ENCODE measurements at places on chromosomes 3 and 15.

DNA sequence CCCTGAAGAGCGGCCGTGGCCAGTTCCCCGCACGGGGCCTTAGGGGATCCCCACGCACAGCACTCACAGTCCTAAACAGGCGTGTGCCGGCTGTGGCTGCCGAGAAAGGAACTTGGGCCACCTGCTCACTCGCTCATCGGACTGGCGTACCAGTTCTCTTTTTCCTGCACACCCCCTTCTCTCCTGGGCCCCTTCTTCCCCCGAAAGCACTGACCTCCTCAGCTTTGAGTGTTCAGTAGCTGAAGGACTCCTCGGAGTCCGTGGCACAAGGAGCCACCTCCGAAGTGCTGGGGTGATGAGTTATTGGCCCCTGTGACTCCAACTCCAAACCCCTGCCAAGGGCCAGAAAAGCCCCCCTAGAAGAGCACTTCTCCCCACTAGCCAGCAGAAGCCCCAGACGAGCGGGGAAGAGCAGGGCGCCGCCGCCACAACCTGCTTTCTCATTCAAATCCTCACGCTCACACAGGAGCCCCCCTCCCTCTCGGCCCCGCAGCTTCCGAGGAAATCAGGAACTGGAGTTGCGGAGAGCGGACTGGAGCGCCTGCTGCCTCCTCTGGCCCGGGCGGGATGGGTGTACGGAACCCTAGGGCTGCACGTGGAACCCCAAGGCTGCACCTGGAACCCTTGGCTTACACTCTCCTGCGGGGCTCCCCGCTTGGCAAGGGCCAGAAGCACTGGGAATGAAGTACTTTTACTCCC is at the start of gene PLCH1:
PLCH1 (minus strand) TSS at position 446 of the 699 bp plus-strand sequence. CDS start 40,847 bp downstream, outside the sequence.
- DNase-seq: no peak

DNA sequence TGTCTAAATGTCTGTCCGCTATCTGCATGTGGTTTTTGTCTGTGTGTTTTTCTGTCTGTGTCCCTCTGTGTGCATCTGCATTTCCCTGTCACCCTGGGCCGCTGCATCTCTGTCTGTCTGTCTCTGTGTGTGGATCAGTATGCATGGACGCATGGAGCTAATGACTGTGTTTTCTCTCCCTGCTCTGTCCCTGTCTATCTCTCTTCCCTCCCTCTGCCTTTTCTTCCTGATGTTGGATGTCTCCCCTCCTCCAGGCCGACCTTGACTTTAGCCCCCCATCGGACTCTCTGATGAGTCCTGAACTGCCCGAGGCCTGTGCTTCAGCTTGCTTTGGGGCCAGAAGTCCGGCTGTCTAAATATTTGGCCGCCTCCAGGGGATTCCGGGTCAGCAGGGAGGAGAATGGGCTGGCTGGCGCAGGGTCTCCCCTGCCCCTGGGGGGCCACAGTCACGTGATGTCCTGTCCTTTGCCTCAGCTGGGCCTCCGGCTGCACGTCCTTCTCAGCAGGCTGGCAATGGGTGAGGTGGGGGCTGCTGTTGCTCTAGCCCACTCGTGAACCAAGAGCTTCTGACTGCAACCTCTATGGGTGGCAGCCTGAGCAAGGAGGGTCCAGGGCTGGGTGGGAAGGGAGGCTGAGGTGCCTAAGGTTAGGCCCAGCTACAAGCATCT is 3.7 kb downstream of the SLC38A3 start:
- no peak for DNase-seq

- no peak for DNase-seq
These were observed 343.0 kb downstream of the ZBTB20 start for GRCh38 chr3:114804099-114804498.

- no peak for DNase-seq
These were observed 208.8 kb downstream of the SV2B start for GRCh38 chr15:91308855-91309254.

DNA sequence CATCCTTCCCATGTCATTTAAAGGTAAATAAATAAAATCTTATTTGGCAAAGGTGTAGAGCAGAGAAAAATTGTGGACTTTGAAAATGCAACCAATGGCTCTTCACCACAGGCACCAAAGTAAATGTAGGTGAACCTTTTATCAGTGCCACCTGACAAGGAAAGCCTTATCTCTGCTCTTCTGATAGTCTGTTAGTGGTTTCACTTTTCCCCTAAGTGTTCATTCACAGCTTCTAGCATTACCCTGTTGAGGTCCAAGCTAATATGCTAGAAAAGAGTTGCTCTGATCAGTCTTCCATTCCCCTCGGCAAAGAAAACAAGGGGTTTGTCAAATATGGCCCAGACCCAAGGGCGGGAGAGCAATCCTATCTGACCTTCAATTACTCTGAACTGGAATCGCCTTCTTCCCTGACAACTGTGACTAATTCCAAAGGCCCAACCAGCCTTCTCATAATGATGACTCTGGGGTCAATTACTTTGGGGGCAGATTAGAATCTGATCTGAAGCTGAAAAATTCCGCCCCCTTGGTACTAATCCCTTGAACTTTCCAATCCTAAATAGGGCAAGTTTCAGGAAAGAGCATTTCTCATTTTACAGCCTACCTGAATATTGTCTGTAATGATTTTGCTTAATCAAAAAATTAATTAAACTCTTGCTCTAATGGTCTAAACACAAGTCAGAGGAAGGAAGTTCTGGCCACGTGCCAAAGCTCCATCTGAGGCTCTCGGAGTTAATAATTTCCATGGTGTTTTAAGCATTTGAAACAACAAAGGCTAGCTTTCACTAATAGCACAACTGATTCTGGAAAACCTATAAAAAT is 52.4 kb downstream of the SETMAR start:
- no peak for DNase-seq

- no peak for DNase-seq
These were observed 30.8 kb downstream of the MUC20 start for GRCh38 chr3:195751560-195751959.

DNA sequence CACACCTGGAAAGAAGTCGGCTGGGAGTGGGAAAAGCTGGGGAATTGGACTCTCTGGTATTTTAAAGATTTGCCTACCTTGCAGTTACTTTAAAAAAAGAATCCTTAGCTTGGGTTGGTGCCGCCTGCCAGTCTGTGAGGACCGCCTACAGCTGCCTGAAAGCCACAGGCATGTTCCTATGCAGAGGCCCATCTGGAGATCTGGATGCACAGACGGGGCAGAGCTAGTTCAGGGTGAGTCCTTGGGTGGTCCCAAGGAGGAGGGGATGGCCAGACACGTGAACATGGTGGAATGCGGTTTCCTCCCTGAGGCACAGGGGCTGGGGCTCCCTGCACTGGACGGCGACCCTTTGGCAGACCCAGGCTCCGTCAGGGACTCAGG is 113.2 kb upstream of the IQSEC1 start:
- DNase-seq: no peak

- no peak for DNase-seq
These were observed 891.9 kb upstream of the CADM2 start for GRCh38 chr3:84066915-84067314.

- DNase-seq: no peak
These were observed 112.3 kb downstream of the RORA start for GRCh38 chr15:61116825-61117224.

DNA sequence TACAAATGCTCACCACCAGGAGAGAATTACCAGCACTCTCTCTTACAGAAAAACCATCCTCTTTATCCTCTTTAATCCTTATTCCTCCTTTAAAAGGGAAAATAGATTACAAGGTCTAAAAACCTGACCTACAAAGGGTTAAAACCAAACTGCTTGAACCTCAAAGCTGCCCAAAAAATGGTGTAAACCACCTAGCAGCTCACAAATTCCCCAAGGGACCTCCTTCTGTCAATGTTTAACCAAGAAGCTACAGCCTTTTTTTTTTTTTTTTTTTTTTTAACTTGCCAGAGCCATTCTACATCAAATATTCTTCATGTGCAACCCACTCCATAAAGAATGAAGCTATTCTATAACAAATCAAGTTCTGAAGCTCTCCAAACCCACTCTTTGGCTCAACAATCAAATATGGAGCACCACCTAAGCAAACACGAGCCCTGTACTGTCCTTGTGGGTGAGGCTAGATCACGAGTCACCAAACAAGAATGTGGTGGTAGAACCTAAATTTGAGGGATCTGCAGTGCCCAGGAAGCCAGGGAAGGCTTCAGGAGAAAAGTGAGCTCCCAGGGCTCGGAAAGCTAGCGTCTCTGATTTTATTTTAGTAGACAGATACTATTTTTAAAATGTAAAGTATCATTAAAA is 20.1 kb downstream of the OSBPL10 start:
- DNase-seq: no peak

DNA sequence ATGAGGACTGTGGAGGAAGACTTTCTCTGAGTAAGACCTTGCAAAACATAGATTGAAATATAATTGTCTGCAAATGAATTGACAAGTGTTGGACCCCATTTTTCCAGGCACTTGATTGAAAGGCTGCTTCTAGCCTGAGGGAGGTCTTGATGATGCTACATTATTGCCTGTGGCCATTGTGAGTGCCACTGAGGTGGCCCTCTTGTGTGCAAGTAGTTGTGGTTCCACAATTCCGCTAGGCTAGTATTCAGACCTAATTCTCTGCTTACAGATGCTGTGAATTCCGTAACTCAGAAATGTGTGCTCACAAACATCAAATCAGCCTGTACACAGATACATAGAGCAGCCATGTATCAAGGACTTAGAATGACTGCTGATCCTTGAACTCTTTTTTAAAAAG is 34.7 kb downstream of the FNDC3B start:
- DNase-seq: no peak

DNA sequence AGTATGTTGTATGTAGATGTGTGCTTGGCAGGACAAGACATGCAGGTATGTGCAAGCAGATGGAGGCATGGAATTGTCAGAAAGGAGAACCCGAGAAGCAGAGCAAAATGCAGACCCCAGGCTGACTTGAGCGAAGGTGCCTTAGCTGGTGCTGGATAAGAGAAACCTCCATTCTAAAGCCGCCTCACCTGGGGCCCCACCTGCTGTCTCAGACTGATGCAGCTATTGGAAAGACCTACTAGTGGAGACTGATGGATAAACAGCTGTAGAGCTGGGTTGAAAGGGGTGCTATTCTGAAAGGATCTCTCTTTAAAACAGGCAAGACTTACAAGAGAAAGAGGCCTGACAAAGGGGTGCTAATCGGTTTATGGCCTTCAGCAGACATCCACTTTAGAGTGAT is 86.2 kb downstream of the EPHB1 start:
- no peak for DNase-seq

- DNase-seq: no peak
These were observed 66.4 kb upstream of the FRMD4B start for GRCh38 chr3:69452295-69452694.

DNA sequence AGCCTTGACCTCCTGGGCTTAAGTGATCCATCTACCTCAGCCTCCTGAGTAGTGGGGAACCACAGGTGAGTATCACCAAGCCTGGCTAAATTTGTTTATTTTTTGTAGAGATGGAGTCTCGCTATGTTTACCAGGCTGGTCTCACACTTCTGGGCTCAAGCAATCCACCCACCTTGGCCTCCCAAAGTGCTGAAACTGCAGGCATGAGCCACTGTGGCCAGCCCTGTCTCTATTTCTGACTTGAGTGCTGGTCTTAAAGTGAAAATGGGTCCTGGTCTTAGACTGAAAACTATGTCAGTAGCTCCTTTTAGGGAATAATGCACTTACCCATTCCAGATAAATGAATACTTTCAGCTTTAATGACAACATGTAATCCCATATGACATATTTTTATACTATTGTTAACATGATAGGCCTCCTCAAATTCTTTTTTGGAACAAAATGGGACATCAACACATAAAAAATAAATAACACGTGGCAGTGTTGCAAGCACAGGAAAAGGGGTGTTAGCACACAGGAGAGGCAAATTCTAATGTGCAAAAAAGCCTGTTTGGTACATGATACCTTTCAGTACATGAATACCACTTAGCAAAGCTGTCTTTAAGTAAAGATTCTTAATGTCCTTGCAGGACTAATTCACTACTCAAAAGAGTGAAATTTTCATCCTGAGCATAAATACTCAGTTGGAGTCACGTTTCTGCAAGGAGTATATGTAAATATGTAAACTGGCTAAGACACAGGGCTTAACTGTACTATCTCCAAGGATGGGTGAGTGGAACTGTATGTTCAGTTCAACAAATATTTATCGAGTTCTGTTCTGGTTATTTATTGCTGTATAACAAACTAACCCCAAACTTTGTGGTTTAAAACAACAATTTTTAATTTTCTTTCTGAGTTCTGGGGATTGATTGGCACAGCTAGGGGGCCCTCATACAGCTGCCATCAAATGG is 194.7 kb downstream of the NR1D2 start:
- no peak for DNase-seq

DNA sequence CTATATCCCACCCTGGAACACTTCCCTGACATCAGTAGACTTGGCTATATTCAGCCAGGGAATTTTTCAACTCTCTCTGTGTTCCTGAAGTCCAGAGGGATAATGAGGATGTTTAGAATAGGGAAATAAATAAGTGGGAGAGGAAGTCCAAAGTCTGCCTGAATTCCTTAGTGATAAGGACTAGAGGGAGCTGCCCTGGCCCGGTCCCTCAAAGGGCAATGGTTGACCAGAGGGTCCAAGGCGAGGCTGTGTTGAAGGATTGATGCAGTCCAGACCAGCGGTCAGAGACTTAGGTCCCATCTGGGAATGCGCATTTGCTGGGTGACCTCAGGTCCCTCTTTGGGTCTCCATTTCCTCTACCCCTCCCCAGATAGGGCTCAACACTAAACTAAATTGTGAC is 7.9 kb downstream of the VIPR1 start:
- DNase-seq: no peak

- no peak for DNase-seq
These were observed 59.2 kb downstream of the USP50 start for GRCh38 chr15:50487287-50487686.

DNA sequence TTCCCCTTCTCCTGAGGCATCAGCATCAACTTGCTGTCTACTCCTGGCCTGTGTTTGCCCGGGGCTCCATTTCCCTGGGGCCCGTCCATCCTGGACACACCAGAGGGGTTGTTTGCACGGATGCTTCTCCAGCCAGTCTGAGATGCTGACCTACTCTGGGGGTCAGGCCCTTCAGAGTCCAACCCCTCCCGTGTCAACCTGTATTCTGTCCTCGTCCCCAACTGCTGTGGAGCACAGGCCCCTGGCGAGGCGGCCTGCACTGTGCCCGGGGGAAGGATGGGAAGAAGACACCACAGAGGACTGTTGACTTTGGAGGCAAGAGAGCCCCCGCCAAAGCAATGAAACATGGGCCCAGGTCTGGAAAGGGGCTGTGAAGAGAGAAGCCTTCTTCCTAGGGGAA is 25.8 kb downstream of the ALS2CL start:
- no peak for DNase-seq

DNA sequence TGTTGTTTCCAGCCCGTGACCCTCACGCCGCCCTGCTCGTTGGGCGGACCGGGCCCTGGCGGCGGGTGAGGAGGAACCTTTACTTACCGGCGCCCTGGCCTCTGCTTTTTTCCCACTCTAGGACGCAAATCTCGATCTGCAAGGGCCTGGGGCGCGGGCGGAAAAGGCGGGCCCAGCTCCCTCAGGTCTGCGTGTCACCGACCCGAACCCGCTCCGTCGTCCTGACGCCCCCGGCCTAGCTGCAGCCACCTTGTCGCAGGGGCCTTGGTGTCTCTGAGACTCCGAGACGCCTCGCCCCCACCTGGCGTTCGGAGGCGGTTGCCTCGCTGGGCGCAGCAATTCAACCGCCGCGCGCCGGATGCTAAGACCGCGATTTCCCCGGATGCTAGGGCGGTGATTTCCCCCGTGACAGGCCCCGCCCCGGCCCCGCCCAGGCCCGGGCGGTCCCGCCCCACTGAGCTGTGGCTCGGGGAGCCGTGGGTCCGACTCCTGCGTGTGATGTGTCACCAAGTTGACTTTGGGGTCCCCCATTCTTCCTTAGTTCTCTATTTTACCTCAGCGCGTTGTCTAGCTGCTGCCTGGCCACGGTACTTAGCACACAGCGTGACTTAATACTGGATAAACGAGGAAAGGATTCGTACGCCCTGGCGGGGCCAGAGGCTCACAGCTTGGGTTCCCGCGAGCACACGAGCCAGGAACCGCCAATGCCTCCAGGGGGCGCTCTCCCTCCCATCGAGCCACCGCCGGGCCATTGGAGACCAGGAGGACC is at the start of gene RPL39L:
RPL39L (minus strand) TSS at position 371 of the 769 bp plus-strand sequence. CDS start 18,196 bp downstream, outside the sequence.
- peak; percentile 67 for DNase-seq

All from GM04504 (cell line).